ENCODE measurements at places on chromosomes 6 and 20.
A peak's percentile ranks its signal among the peaks of the same experiment; 100 is the strongest.

DNA sequence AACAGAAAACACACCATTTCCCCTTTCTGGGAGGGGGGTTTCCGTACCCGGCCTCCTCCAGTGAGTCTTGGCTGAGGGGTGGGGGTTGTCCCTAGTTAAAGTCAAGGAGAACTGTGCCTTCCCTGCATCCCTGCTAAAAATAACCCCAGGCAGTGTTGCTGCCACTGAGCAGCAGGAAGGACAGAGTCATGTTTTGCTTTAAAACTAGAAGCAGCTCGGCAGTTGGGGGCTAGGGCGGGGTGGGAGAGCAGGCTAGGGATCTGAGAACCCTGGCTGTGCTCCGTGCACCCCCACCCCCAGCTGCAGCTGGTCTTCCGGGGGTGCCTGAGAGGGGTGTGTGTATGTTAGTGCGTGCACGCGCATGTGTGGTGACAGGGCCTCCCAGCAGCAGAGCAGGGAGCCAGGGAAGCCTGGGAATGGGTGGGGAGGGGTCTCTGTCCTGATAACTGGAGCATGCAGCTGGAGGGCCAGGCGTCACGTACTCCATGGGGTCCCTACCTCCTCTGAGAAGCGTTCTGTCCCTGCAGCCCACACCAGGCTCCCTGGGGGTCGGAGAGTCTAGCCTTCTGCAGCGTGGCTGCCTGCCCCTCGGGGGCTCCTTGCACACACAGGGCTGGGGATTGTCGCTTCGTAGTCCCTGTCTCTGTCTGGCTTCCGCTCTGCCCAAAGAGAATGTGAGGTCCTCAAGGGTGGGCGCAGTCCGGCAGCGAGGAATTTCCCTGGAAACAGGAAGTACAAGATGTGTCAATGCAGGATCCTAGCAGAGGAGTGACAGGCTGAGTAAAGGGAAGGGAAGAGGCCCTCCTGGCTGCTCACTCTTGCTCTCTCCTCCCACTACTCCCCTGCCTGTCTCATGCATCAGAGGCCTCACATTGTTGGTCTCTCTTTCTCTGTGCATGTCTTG lies 16.8 kb upstream of the ARMC12 start:
- no peak for DNase-seq

- DNase-seq, result no peak
Observed at GRCh38 chr20:53359425-53359824, 234.2 kb downstream of the ZNF217 start.

GRCh38 chr20:25078662-25079061 lies 3.3 kb downstream of the VSX1 start:
- DNase-seq, result no peak

- no peak for DNase-seq
Observed at GRCh38 chr20:53716395-53716794, 122.8 kb upstream of the ZNF217 start.

DNA sequence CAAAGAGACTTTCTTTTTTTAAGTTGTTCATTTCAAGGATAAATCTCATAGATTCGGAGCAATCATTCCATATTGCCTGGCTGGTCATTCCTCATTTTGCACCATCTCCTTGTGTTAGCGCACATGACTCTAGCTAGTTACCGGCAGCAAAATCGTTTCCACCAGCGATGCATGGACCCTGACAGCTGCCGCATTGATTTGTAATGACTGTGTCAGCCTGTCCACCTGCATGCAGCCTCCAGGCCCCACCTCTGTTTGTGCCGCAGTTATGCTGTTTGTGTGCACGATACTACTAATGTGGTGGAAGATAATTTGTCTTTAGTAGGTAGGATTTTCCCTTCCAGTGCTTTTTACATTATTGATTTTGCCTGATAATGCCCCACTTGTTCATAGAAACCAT lies 164.0 kb downstream of the TBC1D7 start:
- no peak for DNase-seq

DNA sequence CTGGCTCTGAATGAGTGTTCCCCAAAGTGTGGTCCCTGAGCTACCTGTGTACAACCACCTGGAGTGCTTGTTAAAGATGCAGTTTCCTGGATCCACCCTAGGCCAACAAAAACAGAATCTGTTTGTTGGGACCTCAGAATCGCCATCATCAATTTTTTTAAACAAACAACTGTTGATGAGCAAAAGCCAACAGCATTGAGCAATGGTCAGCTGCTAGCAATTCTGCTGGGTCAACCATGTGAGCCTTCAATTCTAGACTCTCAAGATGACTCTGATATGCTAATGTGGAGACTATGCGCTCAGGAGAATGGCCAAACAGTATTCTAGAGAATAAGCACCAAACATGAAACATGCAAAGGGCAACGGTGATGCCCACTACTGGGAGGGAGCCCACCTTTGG lies 64.4 kb upstream of the IYD start:
- no peak for DNase-seq

DNA sequence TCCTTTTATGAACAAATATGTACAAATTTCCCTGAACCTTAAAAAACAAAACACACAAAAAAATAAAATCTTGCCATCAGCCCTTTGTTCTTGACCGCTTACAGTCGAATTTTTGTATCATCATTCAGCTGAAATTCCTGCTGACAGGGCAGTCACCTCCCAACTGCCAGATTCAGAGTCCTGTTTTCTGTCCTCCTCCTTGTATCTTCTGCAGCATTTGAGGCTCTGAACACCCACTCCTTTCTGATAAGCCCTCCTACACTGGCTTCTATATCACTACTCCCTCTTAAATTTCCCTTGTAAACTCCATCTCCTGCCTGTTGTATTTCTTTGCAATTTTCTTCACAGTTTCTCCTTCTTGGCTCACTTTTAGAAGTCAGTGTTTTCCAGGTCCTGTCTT lies 77.8 kb upstream of the CCN6 start:
- no peak for DNase-seq

GRCh38 chr6:163226836-163227485 lies 187.6 kb upstream of the QKI start:
- DNase-seq, result no peak

DNA sequence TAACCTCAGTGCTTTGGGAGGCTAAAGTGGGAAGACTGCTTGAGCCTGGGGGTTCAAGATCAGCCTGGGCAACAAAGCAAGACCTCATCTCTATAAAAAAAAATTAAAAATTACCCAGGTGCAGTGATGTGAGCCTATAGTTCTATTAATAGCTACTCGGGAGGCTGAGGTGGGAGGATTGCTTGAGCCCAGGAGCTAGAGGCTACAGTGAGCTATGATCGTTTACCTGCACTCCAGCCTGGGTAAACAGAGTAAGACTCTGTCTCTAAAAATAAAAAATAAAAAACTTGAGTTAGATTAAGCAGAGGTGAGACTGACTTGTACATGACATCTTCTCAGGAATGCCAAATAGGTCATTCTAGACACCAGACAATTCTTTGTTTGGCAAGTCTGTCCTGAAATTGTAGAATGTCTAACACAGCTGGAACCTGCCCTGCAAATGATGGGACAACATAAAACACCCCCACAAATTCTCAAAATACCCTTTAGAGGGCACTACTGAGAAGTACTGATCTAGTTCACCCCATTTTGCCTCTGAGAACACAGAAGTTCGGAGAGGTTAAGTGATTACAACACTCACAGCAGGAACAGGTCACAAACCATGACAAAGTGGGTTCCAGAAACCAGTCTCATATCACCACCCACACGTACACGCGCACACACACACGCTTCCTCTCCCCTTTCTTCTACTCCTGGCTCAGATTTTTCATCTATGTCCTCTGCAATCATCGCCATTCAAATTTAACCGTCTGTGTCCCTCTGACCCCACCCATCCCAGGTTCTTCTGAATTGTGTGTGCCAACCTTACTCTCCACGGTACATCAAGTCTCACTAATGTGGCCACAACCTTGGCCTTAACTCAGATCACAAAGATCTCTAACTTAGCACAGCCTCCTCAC lies 38.3 kb downstream of the ARHGAP18 start:
- DNase-seq, result no peak

DNA sequence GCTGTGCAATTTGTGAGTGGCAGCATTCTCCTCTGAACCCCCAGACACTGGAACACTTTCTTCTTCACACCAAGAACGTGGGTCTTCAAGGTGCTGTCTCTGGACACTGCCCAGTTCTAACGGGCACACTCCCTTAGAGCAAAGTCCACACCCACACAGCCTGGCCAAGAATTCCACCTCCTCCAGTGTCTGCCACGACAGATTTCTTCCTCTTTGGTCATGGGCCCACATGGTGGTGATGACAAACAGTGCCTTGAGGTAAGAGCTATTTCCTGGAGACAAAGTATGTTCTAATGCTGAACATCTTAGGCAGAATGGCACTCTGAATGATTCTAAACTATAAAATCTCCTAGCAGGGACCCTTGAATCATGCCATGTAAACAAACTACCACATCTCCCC lies 25.5 kb upstream of the SSTR4 start:
- DNase-seq, result no peak

DNA sequence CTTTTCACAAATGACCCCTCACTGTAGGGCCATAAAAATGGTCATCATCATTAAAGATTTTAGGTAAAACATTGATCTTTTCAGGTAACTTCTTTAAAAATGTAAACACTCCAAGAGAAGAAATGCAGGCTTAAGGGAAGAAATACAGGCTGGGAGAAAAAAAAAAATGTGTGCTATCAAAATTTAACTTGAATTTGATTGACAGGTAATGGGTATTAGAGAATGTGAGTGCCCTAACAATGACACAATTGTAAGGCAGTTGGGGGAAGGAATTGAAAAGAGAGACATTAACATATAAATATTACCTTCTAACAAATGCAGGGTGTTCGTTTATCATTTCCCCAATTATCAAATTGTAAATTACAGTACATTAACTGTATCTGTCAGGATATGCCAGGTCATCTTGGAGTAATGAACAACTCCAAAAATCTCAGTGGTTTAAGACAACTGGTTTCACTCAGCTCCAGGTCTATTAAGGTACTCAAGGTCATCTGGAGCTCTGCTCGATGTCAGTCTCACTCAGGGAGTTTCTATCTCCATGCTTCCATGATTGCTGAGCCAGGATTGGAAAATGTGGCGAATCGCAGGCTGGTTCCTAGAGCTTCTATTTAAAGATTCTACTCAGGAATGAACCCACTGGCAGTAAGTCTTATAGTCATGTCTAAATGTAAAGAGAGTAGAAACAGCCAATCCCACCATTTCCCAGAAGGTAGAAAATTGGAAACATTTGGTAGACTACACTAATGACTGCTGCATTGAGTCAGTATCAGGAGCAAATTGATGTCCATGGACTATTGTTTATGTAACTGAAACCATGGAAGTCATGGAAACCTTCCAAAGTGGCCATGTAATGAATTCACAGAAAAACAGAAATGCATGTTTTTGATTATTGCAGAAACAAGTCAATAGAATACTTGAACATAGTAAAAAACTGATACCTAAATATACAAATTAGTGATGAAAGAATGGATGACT lies 55.6 kb downstream of the FRK start:
- peak; percentile 32 for DNase-seq

DNA sequence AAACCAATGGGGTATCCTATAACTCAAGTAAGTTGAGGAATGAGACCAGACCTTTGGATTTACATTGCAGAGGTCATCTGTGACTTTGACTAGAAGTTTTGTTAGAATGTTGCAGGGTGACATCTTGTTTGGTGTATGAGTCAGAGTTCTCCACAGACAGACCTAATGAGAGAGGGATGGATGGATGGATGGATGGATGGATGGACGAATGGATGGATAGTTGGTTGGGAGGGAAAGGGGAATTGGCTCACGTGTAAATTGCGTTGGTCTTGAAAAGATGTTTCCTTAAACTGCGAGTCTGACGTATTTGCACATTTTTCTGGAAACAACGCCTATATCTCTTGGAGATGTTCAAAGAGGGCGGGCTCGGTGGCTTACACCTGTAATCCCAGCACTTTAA lies 1.0 kb upstream of the MTRES1 start:
- no peak for DNase-seq

- no peak for DNase-seq
Observed at GRCh38 chr6:7047966-7048365, 59.8 kb upstream of the RREB1 start.

GRCh38 chr20:47531458-47531857 lies 29.8 kb downstream of the NCOA3 start:
- no peak for DNase-seq

DNA sequence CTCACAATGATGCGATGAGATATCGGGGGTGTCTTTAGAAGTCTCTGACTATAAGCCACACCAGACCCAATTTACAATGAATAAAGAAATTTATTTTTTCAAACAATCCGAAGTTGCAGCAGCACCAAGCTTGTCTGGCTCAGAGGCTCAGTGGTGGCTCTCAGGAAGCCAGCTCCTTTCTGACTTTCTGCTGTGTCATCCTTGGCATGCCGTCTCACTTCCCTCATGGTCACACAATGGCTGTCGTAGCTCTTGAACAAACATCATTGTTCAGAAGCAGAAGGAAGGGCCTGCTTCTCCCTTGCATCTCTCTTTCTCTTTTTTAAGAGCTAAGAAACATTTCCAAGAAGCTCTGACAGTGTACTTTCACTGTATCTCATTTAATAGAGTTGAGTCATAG lies 299.0 kb downstream of the DOK5 start:
- DNase-seq, result no peak

GRCh38 chr6:117267766-117268534 lies 2.6 kb downstream of the VGLL2 start:
- no peak for DNase-seq

DNA sequence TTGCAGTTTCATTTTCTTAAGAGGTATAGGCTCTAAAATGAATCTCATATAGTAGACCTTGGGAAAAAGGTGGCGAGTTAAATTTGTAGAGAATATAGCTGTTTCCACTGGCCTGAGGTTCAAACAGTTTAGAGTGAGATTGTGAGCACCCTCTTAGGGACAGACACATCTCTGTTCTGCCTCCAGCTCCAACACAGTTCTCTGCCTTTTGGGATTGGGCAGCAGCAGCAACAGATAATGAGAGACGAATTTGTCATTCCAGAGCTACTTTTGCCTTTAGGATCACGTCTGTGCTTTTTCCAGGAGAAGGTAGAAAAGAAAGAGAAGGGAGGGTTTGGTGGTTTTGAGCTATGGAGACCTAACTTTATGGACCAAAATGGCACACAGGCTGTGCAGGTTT lies 289.4 kb downstream of the PRL start:
- no peak for DNase-seq

DNA sequence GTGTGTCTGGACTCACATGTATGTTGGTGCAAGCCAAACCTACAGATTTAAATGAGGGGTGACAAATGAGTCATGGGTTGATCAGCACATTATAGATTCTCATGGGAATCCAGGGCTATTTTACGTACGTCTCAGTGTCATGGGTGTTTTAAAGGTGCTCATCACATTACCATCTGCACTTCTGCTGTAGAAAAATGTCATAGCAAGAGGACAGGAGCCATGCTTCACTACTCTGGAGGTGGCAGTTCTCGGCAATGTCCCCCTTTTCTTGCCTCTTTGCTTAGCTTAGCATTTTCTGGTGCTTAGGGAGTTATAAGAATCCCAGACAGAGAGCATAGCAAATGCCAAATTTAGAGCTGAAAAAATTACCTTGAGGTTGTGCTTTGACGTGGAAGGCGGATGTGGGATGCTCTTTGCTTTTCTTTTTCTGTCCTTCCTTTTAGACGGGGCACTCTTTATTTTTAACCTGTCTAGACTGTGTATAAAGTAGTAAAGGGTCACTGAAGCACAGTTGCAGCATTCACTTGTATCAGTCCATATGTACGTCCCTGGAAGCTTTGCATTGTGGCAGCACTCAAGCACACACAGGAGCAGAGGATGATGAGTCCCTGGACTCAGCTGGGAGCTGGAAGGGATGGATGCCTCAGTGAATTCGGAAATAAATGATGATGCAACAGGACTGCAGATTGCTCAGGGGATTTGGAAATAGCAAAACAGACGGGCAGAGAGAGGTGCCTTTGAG lies 139.7 kb downstream of the SYNDIG1 start:
- DNase-seq, result no peak

- DNase-seq, result no peak
Observed at GRCh38 chr20:37295595-37295994, 6.1 kb downstream of the MANBAL start.
